Uterine smooth muscle cell (primary cell): ENCODE measurements at places on chromosomes 4 and X. TPM values are rescaled to one million over a fixed set of nuclear protein-coding genes. Genes with fewer than 3 reads are reported as not detected.

The PCDH11X gene
- total RNA-seq = under 0.01 TPM in 1 of 2 replicates, not detected in the other

The ANTXR2 gene
- 147 and 264 TPM in 2 replicates for total RNA-seq

The NUP62CL gene
- total RNA-seq = 0.11 and 0.25 TPM in 2 replicates

The USP26 gene
- total RNA-seq = not detected in 2 replicates

The OPRPN gene
- total RNA-seq = not detected in 2 replicates

The ZFP92 gene
- 0.33 and 0.50 TPM in 2 replicates for total RNA-seq

The TLL1 gene
- total RNA-seq = under 0.01 and 0.12 TPM in 2 replicates

The MAB21L2 gene
- total RNA-seq = 0.11 and 0.12 TPM in 2 replicates

The CITED1 gene
- 0.37 and 0.77 TPM in 2 replicates for total RNA-seq

The KDR gene
- total RNA-seq = 0.75 and 0.77 TPM in 2 replicates

The SPATA18 gene
- total RNA-seq = 4.4 and 14.0 TPM in 2 replicates

The DMD gene
- 3.9 and 4.4 TPM in 2 replicates for total RNA-seq
